ENCODE measurements at places on chromosomes 5 and 9. TPM values are rescaled to one million over a fixed set of nuclear protein-coding genes. Genes with fewer than 3 reads are reported as not detected.
A peak's percentile ranks its signal among the peaks of the same experiment; 100 is the strongest.

DNA sequence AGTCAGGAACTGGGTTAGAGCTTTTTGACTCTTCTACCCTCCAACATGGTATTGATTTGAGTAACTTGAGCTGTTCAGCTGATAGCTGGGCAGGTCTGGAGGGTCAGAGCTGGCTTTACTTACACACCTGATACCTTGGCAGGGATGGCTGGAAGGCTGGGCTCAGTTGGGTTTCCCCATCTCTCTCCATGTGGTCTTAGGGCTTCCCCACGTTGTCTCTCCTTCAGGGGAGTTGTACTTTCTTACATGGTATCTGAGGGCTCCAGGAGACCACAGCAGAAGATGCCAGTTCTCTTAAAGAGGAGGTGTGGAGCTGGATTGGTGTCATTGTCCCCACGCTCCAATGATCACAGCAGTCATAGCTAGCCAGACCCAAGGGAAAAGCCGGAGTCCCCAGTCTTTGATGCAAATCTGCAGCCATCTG, 25.6 kb downstream of the ISOC1 start:
- no peaks in the 10 kb centered on the region for H3K4me1 ChIP-seq
- DNase-seq: no peak
- H3K36me3 ChIP-seq: no peaks in the 10 kb centered on the region
- no peak overlapping the region for H3K27ac ChIP-seq
- H3K27me3 ChIP-seq: no peaks in the 10 kb centered on the region

DNA sequence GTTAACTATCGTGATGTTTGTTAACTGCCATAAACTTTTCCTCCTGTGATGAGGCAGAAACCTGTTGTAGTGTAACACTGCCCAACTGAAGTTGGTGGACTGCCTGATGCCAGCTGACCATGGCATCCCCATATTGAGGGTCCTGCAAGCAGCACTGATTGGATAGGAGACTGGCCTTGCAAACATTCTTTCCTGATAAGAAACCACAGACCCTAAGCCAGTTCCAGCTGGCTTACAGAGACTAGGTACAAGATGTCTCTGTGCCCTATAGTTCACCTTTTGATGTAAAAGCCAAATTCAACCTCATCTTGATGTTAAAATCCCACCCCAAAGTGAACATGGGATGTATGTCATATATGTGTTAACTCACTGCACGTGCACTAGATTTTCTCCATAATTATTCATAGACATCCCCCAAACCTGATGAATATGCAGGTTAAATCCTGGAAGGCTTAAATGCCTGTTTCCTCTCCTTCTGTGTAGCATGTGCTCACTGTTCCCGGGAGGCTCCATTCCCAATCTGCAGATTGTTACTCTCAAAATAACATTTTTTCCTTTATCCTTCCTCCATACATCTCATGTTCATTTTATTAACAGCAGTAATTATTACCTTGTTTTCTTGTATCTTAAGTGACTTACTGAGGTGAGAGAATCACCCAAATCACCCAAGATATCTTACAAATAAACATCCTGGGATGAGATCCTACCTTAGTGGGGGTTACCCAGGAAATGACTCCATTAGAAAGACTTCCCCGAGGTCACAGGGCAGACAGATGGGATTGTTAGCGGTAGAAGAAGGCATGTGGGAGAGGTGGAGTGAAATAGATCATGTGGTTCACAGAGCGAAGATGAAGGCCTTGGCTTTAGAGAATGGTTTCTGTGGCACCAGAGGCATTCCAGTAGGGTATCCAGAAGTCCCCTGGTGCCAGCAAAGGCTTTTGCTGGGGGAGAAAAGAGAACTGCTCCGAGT, 566.7 kb downstream of the CCDC171 start:
- no peak overlapping the region for H3K27ac ChIP-seq
- no peaks in the 10 kb centered on the region for H3K4me1 ChIP-seq
- H3K27me3 ChIP-seq: no peaks in the 10 kb centered on the region
- no peak for DNase-seq

GRCh38 chr5:114744406-114744805, 382.5 kb downstream of the KCNN2 start:
- H3K27me3 ChIP-seq: no peaks in the 10 kb centered on the region
- no peak for DNase-seq
- no peaks in the 10 kb centered on the region for H3K4me1 ChIP-seq
- H3K27ac ChIP-seq: no peak overlapping the region
- H3K4me3 ChIP-seq: no peak overlapping the region
- no peaks in the 10 kb centered on the region for H3K36me3 ChIP-seq

ANKRD34B gene
- total RNA-seq: not detected

DNA sequence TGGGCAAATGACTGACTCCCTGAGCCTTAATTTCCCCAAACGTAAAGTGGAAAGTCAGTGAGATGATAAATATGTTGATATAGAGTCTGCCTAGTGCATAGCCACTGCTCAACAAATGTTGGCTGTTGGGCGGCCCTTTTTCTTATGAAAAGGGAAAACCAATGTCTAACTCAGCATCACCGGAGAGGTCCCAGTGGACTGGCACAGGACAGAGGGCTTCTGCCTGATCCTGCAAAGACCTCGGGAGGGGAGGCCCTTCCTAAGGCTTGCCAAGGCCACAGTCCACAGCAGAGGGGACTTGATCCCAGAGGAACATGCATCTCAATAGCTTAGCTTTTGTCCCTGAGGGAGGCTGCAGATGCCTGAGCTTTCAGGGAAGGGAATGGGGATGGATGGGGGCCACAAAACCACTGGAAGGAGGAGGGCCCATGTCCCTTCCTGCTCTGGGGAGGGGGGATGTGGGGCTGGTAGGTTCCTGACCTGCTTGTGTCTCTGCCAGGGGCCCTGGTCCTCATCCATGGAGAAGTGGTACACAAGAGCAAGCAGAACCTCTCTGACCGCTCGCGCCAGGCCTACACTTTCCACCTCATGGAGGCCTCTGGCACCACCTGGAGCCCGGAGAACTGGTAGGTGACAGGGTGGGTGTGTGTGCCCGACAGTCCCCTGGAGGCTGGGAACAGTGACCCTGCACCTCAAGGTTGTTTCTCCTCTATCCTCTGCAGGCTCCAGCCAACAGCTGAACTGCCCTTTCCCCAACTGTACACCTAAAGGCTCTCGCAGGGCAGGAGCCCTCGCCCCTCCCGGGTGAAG, 6.3 kb downstream of the DOLK start:
- H3K4me3 ChIP-seq: no peak overlapping the region
- H3K27me3 ChIP-seq: no peaks in the 10 kb centered on the region
- peaks cover 5% of the 10 kb centered on the region for H3K4me1 ChIP-seq
- no peaks in the 10 kb centered on the region for H3K36me3 ChIP-seq
- H3K27ac ChIP-seq: no peak overlapping the region

LOX gene
- not detected for total RNA-seq

GPR151 gene
- not detected for total RNA-seq

HRH2 gene
- 29.0 TPM for total RNA-seq

DNA sequence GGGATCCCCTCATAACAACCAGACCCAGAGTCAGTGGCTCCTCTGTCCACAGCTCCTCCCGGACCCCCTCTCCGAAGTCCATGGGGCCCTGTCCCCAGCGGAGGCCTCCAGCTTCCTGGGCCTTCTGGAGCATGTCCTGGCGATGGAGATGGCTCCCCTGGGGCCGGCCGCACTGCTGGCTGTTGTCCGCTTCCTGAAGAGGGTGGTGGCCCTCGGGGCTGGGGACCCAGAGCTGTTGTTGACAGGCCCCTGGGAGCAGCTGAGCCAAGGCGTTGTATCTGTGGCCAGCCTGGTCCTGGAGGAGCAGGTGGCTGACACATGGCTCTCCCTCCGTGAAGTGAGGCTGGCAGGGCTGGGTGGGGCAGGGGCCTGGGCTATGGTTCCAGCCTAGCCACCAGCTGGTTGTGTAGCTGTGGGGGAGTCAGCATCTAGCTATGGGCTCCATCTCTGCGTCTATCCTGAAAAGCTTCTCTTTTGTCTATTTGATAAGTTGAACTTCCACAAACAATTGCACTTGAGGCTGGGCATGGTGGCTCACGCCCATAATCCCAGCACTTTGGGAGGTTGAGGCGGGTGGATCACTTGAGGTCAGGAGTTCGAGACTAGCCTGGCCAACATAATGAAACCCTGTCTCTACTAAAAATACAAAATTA, 4.7 kb downstream of the ADGRD2 start:
- no peak overlapping the region for H3K4me3 ChIP-seq
- H3K36me3 ChIP-seq: no peaks in the 10 kb centered on the region
- DNase-seq: peak; percentile 21
- H3K4me1 ChIP-seq: no peaks in the 10 kb centered on the region
- H3K27ac ChIP-seq: no peak overlapping the region
